LHCN-M2 (cell line): ENCODE measurements at places on chromosomes 2 and 18. TPM values are rescaled to one million over a fixed set of nuclear protein-coding genes. Genes with fewer than 3 reads are reported as not detected.

IL1F10 gene
- not detected in 2 replicates for total RNA-seq

OTX1 gene
- total RNA-seq, result 0.11 and 2.6 TPM in 2 replicates

TYMS gene
- 49.4 and 72.3 TPM in 2 replicates for total RNA-seq

TGOLN2 gene
- 114 and 115 TPM in 2 replicates for total RNA-seq

TCF23 gene
- not detected in 2 replicates for total RNA-seq

CYP27C1 gene
- total RNA-seq, result 0.32 and 0.63 TPM in 2 replicates

RNPEPL1 gene
- 13.6 and 16.7 TPM in 2 replicates for total RNA-seq

C1QL2 gene
- total RNA-seq, result not detected in 2 replicates

MSH6 gene
- total RNA-seq, result 70.3 and 87.7 TPM in 2 replicates

CRYGD gene
- not detected in 2 replicates for total RNA-seq
